ENCODE measurements at places on chromosomes 12 and 14.

DNA sequence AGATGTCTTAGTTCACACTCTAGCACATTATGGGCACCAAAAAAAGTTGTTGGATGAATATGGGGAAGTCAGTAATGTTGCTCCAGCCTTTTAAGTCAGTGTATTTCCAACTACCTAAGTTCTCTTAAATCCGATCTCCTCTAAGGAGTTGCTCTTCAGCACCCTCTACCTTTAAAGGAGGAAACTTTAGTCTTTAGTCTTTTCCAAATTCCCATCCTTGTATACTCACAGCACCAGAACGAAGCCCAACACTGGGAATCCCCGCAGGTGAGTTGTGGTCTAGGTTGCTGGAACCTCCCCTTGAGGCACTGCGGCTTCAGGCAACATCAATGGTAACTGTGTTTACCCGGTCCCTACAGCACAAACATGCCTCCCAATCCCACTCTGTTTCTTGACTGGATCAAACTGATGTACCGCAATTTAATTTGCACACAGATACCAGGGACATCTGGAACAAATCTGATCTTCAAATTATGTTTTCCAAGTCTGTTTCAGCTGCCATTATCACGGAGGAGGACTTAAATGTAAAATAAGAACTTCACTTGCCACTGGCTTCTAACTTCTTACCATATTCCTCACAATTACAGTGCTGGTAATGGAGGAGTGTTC is 179.0 kb downstream of the FOXN3 start:
- DNase-seq: no peak

- no peak for DNase-seq
These were observed 12.5 kb downstream of the RTL1 start for GRCh38 chr14:100891051-100891450.

DNA sequence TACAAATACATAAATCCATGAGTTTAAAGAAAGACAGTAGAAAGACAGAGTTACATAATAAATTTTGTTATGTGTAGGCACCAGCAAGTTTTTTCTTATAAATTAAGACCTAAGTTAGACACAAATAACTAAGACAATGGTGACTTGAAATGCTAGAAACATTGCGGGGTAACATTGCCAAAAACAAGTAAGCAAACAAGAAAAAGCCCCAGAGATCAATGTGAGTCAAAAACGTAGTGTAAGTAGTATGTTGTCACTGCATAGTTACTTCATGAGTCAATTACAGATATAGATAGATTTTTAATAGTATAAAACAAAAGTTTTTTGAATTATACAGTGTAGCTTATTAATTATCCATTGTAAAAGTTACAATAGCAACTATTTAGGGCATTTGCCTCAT is 83.4 kb downstream of the CNTN1 start:
- no peak for DNase-seq

DNA sequence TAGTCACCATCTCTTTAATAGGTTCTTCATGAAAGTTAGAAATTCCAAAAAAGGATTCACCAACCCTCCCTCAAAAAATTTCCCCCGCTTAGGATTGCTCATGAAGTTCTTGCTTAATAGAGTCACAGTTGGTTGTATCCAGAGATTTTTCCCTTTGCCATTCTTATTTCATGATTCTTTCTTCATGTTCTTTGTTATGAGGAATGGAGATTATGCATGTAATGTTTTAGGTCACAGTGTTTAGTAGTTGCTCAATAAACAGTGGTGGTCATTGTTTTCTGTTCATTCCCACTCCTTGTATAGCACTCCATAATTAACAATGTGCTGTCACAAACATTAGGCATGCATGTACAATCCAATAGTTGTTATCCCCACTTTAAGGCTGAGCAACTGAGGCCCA is 51.2 kb upstream of the RTRAF start:
- no peak for DNase-seq

GRCh38 chr12:101039848-101040531 is 170.0 kb downstream of the SLC5A8 start:
- DNase-seq: no peak

DNA sequence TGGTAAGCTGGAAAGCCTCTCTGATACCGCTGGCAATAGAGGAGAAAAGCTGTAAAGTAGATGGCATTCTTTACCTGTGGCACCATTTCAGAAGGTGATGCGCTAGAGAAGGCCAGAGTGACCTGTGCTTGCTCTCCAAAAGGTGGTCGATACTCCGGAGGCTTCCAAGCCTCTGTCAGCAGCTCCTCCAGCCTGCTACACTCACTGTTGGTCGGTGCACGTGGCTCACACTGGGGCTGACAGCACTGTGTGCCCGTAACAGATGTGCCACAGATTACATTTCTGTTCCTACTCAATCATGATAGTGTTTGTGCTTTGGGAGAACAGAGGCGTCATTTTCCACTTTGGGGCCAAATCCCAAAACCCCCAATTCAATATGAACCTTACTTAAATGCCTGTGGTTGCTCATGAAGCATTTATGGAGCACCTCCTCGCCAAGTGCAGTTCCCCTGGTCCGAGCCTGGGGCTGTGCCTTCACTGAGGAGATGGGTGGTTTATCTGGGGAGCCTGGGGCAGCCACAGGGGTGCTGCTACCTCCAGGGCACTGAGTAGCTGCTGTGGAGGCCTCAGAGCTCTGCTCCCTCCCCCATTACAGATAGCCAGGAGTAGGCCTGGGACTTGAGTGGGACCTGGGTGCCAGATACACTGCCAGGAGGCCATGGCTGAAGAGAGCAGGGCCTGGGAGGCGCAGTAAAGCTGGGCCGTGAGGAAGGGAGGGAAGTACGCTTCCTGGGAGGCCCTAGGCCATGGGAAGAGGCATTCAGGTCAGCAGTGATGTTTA is 26.8 kb downstream of the CCNK start:
- no peak for DNase-seq

- no peak for DNase-seq
These were observed 106.8 kb downstream of the EGLN3 start for GRCh38 chr14:33844118-33844517.

DNA sequence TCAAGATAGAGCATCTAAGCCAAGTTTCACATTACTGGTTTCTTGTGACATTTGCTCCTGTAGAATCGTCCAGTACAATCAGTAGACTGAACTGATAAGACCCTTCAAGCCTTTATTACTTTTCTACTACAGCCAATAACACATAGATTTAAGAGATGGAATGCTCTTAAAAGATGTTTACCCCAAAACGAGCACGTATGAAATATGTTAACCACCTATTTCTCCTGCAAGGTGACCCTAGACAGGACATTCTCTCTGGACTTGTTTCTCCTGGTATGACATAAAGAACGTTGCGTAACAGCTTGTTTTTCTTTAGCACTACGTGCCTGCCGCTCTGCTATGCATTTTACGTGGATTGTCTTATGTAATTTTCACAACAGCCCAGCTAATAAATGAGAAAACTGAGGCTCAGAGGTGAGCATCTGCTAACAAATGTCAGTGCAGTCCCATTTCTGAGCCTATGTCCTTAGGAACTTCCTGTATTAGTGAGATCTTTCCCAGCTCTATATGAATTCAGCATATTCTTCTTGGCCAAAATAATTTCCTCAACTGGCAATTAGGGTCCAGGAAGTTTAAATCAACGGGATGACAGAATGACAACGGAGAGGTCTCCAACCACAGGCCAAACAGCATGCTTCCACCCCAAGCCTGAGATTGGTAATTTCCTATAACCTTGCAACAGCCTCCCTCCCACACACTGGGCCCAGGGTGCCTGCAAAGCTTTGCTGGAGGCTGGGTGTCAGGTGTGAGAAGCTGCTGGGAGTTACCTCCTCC is 3.7 kb downstream of the NFKBIA start:
- no peak for DNase-seq

DNA sequence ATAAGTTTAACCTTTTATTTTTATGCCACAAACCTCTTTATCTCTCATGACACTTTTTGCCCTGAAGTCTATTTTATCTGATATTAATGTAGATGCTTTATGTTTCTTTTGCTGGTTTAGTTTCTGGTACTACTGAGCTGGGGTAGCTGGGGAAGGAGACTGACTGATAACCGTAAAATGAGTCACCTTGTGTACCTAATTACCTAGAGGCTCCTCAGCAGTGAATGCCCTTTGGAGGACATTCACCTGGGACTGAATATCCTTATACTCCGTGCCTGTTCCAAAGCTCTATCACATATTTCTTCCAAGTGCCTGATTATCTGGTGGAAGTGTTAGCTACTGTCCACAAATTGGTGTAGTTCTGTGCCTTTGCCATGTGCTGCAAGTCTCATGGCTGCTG is 13.9 kb downstream of the ATL1 start:
- DNase-seq: no peak

GRCh38 chr12:77992760-77993159 is 162.1 kb downstream of the NAV3 start:
- DNase-seq: no peak

DNA sequence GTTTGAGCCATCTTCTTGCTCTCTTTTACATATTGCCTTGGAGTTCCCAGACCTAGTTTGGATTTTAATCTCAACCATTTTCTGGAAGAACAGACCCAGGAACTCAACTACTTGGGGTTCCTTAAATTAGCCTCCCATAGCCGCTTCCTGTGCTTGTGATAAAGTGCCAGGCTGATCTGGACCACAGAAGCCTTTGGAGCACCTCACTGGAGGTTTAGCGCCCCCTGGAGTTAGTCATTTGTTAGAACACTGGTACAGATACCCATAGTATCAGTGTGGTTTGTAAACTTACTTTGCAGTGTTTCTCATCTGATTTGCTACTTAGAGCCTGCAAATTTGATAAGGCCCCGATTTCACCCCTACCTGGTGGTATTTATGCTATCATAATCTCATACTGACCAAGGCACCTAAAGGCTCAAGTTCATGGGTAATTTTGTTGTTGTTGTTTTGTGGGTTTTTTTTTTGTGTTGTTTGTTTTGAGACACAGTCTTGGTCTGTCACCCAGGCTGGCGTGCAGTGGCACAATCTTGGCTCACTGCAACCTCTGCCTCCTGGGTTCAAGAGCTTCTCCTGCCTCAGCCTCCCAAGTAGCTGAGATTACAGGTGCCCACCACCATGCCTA is 3.7 kb downstream of the UNC119B start:
- DNase-seq: peak; percentile 70

DNA sequence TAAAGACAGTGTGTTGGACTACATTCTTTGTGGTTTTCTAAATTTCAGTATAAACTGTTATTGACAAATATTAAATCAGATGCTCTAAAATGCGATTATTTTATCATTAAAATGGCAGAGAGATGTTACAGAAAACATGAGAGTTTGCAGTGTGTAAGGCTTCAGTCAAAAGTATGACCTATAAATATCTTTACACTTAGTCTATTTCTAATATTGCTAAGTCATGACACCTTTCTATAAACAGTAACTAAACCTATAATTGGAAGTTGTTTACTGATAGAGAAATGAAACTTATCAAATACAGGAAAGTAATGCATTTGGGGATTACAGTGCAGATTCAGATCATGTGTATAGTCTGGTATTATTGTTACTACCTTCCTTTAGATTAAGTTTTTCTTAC is 68.9 kb upstream of the YARS2 start:
- DNase-seq: no peak

GRCh38 chr12:37547611-37548010 is 769.0 kb upstream of the ALG10B start:
- no peak for DNase-seq

- no peak for DNase-seq
These were observed at the start of gene OLR1 for GRCh38 chr12:10171973-10172728. OLR1 (minus strand) TSS chr12:10172132; CDS start chr12:10172077, 55 bp downstream.

- DNase-seq: no peak
These were observed 17.0 kb downstream of the EEA1 start for GRCh38 chr12:92912052-92912451.

DNA sequence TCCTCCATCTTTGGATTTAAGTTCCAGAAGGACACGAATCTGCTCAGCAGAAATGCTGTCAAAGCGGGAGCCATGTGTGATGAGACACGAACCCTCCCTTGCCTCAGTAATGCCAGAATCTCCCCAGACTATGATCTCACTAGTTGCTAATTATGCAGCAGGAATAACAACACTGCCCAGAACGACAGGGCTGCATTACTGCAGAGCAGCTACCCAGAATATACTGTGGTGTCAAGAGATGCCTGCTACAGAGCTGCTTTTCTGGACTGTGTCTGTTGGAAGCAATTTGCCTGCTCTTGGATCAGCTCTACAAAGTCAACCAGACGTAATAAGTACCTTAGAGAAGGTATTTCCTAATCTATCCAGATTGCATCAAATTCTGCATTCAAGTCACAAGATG is 5.5 kb downstream of the CSRNP2 start:
- DNase-seq: no peak

GRCh38 chr12:50365709-50366406 is 30.6 kb downstream of the FAM186A start:
- DNase-seq: no peak

- no peak for DNase-seq
These were observed 53.7 kb upstream of the GPATCH2L start for GRCh38 chr14:76098047-76098446.

GRCh38 chr12:84636801-84637290 is 275.8 kb downstream of the SLC6A15 start:
- no peak for DNase-seq

GRCh38 chr12:113823016-113823415 is 143.1 kb downstream of the RBM19 start:
- no peak for DNase-seq

GRCh38 chr12:72330301-72330700 is 58.1 kb downstream of the TRHDE start:
- DNase-seq: no peak

DNA sequence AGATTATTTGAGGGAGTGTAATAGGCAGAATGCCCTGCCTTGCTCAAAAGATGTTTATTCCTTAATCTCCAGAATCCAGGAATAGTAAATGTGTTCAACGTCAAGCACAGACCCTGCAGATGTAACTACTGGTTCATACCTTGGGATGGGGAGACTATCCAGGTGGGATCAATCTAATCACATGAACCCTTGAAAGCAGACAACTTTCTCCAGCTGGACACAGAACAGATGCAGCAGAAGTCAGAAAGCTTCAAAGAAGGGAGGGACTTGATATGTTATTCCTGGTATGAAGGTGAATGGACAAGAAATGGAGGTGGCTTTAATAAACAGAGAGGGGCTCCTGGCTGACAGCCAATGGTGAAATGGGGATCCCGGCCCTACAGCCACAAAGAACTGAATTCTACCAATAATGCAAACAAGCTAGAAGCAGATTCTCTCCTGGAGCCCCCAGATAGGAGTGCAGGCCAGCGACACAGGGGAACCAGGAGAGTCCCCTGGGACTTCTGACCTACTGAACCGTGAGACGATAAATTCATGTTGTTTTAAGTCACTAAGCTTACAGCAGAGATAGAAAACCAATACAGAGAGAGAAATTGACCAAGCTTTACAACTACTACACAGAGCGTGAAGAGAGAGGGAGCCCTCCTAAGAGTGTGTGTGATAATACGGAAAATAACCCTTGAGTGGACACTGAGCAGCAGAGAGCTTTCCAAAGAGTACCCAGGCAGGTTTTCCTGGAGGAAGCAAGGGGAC is 133.5 kb upstream of the TMEM132C start:
- peak; percentile 96 for DNase-seq
